ENCODE measurements at places on chromosomes 5 and 9. TPM values are rescaled to one million over a fixed set of nuclear protein-coding genes. Genes with fewer than 3 reads are reported as not detected.
A peak's percentile ranks its signal among the peaks of the same experiment; 100 is the strongest.

DNA sequence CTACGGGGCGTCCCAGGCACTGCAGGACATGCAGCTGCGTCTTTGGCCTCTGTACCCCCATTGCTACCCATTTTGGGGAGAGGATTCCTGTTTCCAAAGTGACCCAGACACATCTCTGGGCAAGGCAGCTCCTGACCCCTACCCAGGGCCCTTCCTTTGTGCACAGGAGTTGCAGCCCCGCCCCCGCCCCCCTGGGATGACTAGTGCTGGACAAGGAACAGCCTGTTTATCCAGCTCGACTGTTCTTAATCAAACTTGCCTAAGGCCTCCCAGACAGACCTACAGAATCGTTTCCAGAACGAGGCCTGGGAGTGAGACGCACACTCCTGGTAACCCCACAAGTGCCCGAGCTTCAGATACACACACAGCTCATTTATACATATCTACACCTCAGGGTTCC, 13.2 kb downstream of the DIPK1B start:
- DNase-seq: peak; percentile 57

The MYOT gene
- not detected for total RNA-seq

The ADGRD2 gene
- not detected for total RNA-seq

The PHF24 gene
- total RNA-seq: not detected

The PCDHB7 gene
- 0.28 TPM for total RNA-seq

DNA sequence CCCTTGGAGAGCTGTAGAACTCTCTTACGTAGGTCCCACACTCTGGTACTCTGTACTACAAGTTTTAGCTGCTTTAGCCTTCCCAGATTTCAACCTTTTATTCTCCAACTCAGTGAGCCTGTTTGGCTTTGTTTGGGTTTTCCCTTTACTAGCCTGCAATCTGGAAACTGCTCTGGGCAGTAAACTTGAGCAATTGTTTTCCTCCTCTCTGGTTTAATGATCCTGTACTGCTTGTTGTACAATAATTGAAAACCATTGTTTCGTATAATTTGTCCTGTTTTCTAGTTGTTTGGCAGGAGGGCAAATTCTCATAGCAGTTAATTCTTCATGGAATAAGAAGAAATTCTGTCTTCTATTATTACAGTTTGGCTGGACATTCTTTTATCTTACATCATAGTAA, 62.8 kb upstream of the TLX3 start:
- DNase-seq: no peak

The SAXO1 gene
- total RNA-seq: under 0.01 TPM

- DNase-seq: peak; percentile 87
These were observed 4.0 kb upstream of the TRAF2 start for GRCh38 chr9:136882109-136882946.

The SLCO4C1 gene
- total RNA-seq: not detected

GRCh38 chr9:82808478-82808877, 254.5 kb downstream of the RASEF start:
- DNase-seq: no peak

DNA sequence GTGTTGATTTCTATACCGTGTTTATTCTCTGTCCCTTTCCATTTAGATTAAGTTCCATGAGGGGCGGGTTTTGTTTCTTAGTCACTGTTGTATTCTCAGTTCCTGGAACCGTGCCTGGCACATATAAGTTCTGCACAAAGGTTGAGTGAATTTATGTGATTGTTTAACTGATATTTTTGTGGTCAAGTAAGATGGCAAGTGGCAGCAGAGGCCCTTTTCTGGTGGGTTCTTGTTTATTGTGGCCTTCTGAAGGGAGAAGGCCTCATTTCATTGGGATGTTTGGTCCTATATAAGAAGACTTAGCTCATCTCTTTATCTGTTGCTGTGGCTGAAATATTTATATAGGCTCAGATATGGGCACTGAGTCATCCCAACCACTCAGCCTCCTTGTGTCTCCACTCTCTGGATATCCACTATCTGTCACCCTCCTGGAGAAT, 262.5 kb downstream of the PSAT1 start:
- DNase-seq: peak; percentile 91

The ADRA1B gene
- 0.56 TPM for total RNA-seq

- DNase-seq: no peak
These were observed 233.9 kb downstream of the TLR4 start for GRCh38 chr9:117938086-117938485.

GRCh38 chr9:16561121-16561520, 309.3 kb downstream of the BNC2 start:
- DNase-seq: no peak

The HAVCR2 gene
- under 0.01 TPM for total RNA-seq

The GMCL2 gene
- not detected for total RNA-seq

GRCh38 chr5:32206509-32207354, 32.6 kb upstream of the GOLPH3 start:
- DNase-seq: no peak

The ECM2 gene
- 0.36 TPM for total RNA-seq

DNA sequence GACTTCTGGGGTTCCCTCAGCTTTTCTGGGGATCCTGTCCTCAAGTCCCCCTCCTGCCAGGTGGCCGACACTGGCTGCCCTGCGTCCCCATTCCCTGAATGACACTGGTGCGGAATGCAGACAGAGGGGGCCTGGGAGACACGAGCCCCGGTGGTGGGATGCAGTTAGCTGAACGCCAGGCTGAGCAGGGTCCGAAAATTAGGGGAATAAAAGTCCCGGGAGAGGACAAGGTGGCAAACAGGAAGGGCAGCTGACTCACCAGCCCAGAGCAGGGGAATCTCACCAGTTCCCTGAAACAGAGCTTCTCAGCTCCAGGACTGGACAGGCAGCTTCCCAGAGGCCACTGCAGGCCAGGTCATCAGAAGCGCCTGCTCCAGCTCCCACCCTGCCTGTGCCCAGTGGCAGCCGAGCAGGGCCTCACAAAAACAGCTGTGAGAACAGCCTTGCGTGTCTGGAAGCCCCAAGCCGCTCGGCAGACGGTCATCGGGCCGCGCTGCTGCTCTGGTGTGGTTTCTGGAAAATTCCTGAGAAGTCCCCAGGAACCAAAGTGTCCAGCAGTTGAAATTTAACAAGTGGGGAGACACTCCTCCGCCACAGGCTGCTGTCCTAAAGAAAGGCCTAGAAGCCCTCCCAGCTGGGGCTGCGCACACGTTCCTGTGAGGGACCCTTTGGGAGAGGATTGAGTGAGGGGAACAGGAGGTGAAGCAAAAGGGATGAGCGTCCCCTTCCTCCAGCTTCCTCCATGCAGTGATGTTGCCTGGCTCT, 47.6 kb upstream of the EXOC3 start:
- peak; percentile 94 for DNase-seq

GRCh38 chr5:88824892-88825583, 57.9 kb downstream of the MEF2C start:
- DNase-seq: peak; percentile 67

The PCA3 gene
- not detected for total RNA-seq

DNA sequence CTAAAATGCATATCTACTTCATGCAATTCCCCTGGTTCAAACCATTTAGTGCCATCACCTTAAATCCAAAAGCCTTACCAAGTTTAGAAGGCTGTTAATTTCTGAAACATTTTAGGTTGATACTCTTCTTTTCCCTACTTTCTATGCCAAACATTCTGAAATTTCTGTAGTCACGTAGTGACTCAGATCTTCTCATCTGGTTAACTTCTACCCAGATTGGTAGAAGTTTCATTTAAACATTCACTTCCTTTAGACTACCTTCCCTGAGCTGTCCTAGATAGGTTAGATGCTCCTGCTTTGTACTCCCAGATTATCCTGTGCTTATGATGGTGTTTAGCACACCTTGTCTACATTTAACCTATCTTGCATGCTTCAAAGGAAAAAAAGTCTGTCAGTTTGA, 9.9 kb downstream of the RAD50 start:
- DNase-seq: no peak

The SLC1A1 gene
- 3.9 TPM for total RNA-seq

The TMEFF1 gene
- total RNA-seq: 0.90 TPM

DNA sequence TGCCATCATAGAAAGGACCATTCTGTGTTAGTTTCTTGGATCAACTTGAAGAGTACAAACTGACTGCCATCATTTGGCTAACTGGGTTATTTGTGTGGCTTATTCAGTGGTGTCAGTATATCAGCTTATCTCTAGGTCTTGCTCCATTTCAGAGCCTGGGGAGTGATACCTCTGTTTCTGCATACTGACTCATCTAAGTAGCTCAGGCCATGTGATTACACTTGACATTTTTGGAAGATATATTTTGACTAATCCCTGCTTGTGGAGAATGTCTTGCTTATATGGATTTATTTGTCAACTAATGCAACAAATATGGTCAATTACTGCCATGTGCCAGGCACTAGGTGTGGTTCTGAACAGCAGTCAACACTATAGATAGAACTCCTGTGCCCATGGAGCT, 311.7 kb downstream of the YTHDC2 start:
- DNase-seq: no peak

DNA sequence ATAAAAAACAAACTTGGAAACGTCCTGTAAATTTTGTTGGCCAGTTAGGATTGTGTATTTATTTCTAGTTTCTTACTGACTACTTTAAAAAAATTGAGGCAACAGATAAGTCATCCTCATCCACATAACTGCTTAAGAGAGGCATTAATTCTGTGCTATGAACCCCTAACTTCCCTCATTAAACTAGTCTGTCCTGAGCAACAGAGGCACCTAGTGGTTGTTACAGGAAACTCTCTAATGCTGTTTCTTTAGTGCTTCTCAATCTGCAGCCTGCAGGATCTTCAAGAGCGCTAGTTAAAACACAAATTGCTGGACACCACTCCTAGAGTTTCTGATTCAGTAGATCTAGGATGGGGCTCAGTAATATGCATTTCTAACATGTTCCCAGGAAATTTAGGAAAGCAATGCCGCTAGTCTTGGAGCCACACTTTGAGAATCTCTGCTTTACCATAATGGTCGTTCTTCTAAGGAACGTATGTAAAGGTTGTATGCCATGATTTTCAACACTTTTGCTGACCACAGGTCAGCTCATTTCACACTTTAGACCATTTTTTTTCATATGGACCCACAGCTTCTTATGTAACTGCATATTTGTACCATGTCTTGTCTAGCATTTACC, 410.1 kb upstream of the SMARCA2 start:
- no peak for DNase-seq

DNA sequence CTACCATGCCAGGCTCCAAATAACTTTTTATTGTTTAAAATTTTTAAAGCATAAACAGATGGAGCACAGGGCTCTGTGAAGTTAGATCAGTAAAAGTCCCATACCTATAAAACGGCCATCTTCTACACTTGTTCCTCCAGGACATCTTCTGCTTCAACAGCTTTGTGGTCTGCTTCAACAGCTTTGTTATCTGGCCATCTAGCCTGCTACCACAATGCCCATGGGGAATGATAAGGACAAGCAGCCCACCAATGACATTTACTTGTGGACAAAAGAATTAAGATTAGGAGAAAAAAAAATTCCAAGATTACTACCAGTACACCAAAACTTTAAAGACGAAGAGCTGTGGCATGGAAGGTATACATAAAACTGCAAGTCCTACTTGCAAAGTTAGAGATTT, 2.2 kb upstream of the VPS13A start:
- DNase-seq: no peak

The ARHGEF39 gene
- 2.5 TPM for total RNA-seq

DNA sequence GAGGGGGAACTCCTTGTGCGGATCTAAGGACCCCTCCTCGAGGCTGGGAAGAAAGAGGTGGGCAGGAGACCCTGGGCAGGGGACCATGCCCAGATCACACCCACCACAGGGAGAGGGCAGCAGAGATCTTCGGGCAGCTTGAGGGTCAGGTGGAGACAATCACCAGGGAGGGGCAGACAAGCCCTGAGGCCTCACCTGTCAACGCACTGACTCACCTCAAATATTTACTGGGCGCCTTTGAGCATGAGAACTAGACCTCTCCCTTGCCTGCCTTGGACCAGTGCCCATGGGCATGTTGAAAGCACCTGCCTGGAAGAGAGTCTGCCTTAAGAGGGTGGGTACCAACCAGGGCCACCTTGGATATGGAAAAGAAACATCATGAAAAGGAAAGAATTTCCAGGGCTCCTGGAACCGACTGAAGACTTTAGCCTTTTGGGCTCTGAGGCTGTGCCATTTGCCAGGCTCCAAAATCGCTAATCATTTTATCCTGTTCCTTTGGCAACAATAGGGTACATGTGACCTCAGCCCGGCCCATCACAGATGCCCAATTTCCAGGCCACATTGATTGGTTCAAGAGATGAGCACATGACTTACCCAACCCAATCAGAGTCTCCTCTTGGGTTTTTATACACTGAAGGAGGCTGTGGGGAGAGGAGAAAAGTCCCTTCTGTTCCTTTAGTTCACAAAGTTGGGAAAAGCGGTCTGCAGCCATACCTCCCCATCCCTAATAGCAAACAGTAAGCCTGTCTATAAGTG, 10.4 kb upstream of the SPINK4 start:
- DNase-seq: no peak

The IFNB1 gene
- not detected for total RNA-seq

GRCh38 chr9:37383876-37384746, 38.4 kb upstream of the GRHPR start:
- no peak for DNase-seq

The MEIKIN gene
- total RNA-seq: not detected

- no peak for DNase-seq
These were observed 24.0 kb downstream of the GLRX start for GRCh38 chr5:95798545-95798944.

DNA sequence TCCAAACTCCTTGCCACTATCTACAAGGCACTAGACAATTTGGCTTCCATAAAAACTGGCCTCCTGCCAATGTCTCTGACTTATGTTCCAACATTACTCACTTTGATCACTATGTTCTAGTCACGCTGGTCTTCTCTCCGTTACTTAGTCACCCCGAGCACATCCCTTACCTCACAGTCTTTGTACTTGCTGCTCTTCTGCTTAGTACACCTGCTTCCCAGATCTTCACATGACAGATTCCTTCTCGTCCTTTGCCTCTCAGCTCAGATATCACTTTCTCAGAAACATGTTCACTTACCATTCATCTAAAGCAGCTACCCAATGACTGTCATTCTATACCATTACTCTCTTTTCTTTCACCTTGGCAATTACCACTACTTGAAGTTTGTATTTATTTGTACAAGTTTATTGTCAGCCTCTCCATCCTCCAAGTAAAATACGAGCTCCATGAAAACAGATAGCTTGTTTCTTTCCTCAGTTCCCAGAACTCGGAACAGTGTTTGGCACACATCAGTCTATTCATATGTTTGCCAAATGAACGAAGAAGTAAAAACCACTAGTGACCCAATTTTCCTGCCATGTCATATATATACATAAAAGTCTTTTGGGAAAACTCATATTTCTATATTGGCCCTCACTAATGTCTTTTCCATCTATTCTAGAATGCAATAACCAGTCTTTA, 5.9 kb upstream of the SLC22A5 start:
- DNase-seq: peak; percentile 93

DNA sequence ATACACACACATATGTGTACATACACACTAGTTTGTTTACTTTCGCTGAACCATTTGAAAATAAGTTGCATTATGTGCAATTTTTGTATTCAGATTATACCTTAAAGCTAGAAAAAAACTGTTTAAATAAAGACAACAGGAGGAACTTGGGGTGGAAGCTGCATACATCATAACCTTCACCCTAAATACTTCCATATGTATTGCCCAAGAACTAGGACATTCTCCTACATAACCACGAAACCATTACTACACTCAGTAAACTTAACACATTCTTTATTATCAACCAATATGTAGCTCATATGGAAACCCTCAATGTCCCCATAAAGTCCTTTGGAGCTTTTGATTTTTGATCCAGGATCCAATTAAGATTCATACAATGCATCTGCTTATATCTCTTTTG, 83.3 kb downstream of the GIN1 start:
- no peak for DNase-seq

The WHRN gene
- 0.28 TPM for total RNA-seq

All from IMR-90 (cell line).